Stimulated activated CD8-positive, alpha-beta memory T cell treated with anti-CD3 and anti-CD28 coated beads, Interleukin-7, amount 100 ng/mL, for 1 hour (primary cell): ENCODE measurements at places on chromosomes 11 and 22.

- DNase-seq, result no peak
These were observed 23.6 kb upstream of the PAMR1 start for GRCh38 chr11:35548925-35549561.

GRCh38 chr22:39153220-39153717 lies 789 bp upstream of the CBX7 start:
- DNase-seq, result no peak

GRCh38 chr11:355581-356458 lies 13.5 kb upstream of the B4GALNT4 start:
- DNase-seq, result peak; percentile 73

DNA sequence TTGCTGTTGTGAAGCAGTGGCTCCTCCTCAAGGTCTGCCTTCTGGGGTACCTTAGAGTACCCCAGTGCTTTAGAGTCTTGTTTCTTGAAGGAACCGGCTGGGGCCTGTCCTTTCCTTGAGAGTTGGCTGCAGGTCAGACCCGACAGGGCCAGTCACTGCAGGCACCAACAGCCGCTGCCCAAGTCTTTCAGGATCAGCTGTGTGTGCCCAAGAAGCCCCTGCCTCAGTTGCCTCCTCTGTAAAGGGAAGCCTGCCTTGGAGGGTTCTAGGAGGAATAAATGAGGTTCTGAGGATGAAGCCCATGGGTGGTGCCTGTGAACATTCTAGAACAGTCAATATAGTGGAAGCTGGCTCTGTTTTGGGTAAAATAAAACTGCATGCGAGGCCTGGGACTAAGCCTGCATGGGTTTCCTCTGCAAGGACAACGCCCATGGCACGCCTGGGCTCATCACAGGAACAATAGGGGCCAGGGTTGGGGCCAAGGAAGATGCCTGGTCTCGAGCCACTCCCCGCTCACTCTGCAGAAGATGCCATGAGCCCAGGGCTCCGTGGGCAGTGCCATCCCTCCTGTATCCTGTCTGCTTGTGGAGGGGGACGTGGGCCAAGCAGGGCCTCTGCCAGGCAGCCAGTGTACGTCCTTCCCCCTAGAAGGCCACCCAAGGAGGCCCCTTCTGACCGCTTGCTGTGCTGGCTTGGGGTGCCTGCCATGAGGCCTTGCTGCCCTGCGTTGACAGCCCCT lies 81.6 kb downstream of the MED15 start:
- DNase-seq, result no peak

- no peak for DNase-seq
These were observed 49.3 kb upstream of the CLPB start for GRCh38 chr11:72483412-72484186.

DNA sequence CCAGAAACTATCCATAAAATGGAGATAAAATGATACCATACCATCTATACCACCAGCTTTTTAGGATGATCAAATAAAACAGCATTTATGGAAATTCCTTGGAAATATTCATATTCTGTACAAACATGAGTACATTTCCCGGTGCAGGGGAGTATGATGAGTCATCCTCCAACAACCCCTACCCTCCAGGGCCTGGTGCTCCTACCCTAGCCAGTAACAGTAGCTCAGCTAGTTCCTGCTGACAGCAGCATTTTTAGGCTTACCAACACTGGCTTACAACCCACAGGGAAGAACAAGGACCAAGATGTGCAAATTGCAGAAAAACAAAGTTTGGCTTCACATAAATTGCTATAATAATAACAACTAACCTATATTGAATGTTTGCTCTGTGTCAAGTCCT lies 406.2 kb upstream of the CADM1 start:
- no peak for DNase-seq

DNA sequence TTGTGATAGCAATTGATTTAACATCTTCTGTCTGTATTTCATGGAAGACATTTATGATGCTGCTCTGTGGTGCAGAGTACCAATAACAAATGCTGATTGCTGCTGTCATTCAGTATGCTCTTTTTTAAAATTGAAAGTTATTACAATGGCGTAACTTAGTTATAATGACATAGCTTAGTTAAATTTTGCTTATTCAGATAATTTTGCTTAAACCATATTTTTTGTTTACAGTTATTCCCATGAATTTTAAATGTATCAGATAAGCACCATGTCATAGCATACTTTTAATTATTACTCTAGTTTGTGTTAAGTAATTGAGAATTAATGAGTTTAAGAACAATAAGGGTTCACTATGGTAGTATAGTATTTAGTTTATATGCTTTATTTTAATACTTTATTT lies 15.5 kb downstream of the PRMT3 start:
- no peak for DNase-seq

- DNase-seq, result no peak
These were observed 1.6 kb downstream of the ANO1 start for GRCh38 chr11:70079691-70080090.

DNA sequence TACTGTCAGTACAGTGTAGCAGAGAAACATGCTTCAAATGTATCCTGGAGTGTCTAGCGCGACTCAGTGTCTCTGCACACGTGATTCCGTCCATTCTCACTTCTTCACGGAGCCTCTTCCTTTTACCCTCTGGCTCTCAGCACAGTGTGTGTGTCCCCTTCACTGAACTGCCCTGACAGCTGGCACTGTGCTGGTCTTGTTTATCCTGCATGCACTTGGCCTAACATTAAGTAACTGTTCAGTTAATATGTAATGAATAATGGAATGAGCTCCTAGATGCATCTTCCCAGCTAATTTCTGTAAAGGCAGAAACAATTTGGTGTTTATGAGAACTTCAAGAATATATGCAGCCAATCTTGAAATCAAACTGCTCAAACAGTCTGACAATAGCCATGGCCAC lies 44.4 kb downstream of the KMT5B start:
- DNase-seq, result no peak

- no peak for DNase-seq
These were observed 39.9 kb downstream of the OR2AT4 start for GRCh38 chr11:75056814-75057213.

- DNase-seq, result no peak
These were observed 27.6 kb upstream of the SIK2 start for GRCh38 chr11:111574373-111575225.

DNA sequence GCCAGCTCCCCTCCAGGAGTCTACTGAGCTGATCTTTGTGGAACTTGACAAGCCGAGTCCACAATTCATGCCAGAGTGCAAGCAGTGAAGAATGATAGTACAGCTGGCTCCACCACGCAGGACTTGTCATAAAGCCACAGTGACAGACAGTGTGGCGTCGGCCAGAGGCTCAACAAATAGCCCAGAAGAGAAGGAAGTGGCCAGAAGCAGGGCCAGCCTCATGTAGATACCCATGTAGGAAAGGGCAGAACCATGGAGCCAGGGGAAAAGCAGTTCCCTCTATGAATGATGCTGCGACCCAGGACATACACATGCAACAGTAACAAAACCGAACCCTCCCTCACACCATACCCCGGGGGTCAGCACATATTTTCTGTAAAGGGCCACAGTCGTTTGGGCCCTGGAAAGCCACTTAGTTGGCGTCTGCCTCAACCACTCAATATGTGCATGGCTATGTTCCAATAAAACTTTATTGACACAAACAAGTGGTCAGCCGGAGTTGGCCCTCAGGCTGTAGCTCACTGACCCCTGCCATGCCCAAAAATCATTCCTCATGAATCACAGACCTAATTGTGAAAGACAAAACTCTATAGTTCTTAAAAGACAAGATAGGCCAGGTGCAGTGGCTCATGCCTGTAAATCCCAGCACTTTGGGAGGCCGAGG lies 161.4 kb downstream of the BRD1 start:
- no peak for DNase-seq

- DNase-seq, result no peak
These were observed 10.4 kb upstream of the PPP2R1B start for GRCh38 chr11:111776398-111777093.

GRCh38 chr11:79045800-79046304 lies 395.0 kb downstream of the TENM4 start:
- DNase-seq, result no peak

GRCh38 chr11:43950311-43950855 lies 7.9 kb downstream of the C11orf96 start:
- DNase-seq, result no peak

DNA sequence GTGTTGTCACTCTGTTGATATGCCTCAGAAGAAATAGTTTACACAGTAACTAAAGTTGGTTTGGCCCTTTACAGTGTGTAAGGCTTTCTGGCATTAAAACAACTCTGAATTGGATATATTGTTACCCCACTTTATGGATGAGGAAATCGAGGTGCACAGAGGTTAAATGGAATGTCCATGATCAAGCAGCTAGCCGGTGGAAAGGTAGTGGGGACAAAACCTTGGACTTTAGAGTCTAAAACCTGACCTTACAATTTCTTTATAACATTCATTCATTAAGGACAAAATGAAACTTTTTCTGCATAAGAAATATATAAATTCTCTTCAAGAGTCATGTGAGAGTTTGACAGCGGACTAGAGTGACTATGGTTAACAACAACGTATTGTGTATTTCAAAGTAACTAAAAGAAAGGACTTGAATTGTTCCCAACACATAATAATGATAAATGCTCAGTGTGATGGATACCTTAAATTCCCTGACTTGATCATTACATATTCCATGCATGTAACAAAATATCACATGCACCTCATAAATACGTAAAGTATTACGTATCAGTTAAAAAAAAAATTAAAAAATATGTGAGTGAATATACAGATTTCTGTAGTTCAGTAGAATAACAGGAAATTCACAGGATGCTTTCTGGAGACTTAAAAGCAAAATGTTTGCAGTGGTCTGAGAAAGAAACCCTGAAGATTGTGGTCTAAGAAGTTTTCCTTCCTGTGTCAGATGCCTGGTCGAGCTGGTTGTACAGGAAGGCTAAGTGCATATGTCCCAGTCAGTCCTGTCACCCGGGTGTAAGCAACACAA lies 51.0 kb downstream of the TEAD1 start:
- DNase-seq, result no peak

DNA sequence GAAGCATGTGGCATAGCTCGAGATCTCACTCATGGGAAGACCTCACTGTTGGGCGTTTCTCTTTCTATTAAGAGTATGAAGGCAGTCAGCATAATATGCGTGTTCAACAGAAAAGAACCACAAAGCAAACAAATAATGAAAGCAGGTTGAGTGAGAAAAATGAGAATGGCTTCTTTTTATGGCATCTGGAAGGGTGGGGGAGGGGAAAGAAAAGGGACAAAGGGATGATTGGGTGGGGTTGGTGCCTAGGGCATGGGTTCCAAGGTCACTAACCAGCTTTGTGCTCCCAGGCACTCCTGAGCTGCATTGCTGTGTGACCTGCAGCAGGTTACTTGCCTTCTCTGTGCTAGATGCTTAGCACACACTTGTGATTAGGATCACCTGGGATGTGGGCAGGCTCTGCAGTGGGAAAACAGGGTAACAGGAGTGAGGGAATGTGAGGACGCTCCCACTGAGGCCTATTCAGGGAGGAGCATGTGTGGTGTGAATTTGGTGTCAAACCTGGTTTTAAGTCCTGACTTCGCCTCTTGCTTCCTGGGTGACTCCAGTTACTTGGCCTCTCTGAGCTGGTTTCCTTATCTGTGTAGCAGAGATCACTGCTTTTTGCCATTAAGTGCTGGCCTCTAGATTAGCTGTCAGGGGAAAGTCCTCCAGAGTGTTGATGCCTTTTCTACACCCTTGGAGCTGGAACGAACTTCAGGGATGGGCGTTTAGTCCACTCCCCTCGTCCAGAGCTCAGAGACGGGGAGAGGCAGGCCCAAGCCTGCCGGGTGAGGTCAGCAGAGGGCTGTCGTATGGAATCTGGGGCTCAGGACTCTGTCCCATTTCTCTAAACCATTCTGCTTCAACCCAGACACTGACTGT lies 74.8 kb downstream of the KIAA1671 start:
- DNase-seq, result no peak

DNA sequence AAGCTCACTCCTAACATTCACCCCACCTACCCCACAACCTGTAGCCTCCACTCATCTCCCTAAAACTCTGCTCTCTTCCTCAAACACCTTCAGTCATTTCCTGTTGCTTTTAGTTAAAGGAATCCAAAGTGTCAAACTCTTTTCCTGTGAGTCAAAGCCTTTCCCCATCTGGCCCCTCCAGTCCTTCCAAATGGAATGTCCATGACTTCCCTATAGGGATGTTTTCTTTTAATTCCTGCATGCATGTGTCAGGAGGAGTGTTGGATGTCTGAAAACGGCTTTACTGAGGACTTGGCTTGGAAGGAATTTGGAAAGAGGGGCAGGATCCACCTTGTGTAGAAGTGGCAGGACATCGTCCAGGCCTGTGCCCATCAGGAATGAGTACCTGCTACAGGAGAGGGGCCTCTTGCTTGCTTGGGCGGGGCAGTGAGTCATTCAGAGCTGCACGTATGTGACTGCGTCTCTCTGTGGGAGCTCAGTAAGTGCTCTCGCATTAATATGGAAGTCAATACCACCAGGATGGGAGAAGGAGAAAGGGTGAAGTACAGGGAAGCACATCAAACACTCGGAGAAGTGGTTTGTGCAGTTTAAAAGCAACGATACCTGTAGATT lies 491.9 kb downstream of the OPCML start:
- no peak for DNase-seq

DNA sequence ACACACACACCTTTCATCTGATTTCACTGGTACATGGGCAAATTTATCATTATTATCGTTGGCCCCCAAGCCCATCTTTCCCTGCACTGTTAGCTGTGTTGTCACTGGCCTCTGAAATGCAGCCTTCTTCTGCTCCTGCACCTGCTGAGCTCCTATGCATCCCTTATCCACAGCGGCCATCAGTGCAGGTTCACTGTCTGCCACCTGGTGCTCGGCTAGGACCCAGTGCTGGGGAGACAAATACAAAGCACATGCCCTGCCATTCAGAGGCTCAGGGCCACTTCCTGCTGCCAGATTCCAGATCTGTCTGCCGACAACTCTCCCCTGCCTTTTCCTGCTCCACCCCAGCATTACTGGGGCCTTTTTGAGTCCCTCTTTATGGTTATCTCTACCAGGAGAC lies 1205.4 kb downstream of the TBC1D22A start:
- DNase-seq, result no peak

DNA sequence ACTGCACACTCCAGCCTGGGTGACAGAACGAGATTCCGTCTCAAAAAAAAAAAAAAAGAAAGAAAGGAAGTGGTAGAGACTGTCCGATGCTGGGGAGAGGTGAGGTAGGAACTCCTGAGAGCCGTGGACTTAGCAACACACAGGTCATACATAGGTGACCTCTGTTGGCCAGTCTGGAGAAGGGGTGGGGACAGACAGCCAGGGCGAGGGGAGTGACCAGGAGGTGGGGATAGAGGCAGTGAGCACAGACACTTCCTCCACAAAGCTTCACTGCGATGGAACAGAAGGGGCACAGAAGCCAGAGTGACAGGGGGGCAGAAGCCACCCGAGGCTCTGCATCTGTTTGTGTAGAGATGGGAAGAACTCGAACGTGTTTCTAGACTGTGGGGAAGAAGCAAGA lies 47.1 kb downstream of the MYH9 start:
- DNase-seq, result no peak
